ENCODE measurements at places on chromosomes 5 and 9.

DNA sequence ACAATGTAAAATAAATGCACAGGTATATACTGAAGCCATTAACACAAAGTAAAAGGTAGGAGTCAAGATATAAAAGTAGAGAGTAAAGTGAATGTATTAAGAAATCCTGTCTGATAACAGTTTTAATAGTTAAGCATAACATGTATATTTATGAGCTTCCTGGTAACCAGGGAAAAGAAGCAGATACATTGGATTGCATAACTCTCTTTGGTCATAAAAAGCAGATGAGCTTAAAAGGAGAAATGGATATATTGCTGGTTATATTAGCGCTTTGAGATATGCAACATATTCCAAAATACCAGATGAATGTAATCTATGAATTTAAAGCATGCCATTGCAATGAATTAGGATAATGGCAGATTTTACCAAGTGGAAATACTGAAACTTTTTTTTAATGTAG lies 6.2 kb upstream of the TNFSF8 start:
- DNase-seq, result no peak

- no peak for DNase-seq
Observed at GRCh38 chr5:178732281-178732680, 1.8 kb upstream of the ZNF354A start.

DNA sequence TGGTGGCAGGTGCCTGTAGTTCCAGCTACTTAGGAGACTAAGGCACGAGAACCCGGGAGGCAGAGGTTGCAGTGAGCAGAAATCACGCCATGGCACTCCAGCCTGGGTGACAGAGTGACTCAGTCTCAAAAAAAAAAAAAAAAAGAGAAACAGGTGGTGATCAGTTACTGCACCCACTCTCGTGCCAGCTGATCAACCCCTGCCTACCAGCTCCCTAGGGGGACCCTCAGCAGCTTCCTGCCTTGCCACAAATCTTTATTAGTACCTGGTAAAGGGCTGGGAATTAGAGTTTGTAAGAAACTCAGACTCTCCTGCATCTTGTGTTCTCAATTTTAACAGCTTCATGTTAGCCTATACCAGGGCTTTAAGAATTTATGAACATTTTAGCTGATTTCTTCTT lies 914.9 kb downstream of the EFNA5 start:
- DNase-seq, result no peak

GRCh38 chr9:89759572-89759971 lies 154.8 kb downstream of the GADD45G start:
- DNase-seq, result no peak

- no peak for DNase-seq
Observed at GRCh38 chr5:107655831-107656230, 14.9 kb downstream of the EFNA5 start.

DNA sequence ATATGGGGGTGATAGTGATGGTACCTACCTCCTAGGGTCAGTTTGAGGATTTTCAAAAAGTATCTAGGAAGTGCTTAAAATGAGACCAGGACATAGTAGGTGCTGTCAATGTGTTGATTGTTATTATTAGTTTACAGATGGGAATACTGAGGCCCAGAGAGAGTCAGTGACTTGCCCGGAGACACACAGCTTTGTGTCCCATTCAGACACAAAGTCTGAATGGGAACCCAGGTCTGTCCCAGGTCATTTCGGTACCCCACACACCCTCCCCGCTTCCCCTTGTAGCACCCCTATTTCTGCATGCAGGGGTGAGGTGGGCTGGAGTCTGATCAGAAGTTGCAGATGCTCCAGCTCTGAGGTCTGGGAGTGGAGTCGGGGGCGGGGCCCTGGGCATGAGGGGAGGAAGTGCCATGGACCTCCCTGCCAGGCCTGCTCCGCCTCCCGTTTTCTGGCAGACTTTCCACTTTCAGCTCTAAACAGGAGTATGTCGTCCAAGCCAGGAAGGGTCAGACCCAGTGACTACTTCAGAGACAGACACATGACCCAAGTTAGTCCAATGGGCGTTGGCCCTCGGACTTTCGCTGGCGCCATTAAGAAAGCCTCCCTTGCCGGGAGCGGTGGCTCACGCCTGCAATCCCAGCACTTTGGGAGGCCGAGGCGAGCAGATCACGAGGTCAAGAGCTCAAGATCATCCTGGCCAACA lies 3.2 kb upstream of the DBN1 start:
- DNase-seq, result no peak

DNA sequence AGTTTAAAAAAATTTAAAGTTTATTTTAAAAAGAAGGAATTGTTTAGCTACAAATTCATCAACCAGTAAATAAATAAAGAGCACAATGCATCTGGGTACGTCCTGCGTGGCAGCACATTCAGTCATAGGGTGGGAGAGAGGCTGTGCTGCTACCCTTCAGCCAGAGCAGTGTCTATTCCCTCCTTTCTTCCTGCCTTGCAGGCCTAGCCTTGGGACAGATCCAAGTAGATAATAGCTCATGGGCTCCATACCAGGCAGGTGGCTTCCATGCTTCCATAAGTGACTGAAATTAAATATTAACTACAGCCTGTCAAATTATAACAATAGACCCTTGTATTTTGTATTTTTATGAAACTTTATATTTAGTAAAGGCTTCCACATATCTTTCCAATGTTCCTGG lies 408.3 kb upstream of the RGMB start:
- no peak for DNase-seq

- DNase-seq, result no peak
Observed at GRCh38 chr5:83523929-83524328, 52.4 kb downstream of the VCAN start.

DNA sequence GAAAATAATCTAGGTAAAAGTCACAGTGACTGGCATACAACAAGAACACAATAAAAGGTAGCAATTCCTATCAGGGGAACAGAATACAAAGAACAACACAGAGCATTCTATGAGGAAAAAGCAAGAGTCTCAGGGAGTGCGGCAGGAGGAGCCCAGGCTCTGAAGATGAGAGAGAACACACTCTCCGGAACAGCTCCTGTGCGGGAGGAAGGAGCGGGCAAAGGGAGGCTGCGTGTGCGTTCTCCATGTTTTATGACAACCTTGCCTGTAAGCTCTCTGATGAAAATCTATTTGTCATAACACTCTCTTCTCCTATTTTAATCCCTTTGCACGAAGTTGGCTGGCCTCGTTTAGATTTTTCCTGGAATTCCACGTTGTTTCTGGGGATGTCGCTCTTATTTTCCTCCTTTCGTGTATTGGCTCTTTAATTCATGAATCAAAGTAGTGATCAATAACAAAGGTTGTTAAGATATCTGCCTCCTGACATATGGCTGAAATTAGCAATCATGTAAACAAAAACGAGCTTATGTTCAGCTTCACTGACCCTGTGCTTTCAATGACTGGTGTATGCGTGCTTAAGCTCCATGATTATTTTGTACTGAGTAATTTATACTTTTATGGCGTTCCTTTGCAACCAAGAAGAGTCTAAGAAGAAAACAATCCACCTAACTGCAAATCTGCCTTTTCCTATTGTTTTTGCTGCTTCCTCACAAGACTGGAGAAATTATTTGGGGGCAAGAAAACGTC lies 109.5 kb downstream of the MYO10 start:
- DNase-seq, result no peak

- DNase-seq, result no peak
Observed at GRCh38 chr9:79668956-79669355, 97.2 kb downstream of the TLE4 start.

DNA sequence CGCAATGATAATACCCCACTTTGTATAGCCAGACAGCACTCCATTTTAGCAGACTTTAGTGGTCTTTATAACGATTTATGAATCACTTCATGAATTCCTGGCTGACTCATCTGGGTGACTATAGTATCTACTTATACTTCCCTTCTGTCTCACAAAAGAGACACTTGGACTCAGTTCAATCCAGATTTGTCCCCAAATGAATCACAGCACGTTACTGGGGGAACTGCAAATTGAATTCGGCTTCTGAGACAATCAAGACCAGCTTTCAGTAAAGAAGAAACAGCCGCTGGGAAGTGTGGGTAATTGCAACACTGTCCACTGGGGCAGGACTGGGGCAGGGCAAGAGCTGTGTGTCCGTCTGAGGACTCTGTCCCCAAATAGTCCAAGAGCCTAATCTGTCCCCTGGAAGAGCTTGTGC lies 337.3 kb upstream of the RFX3 start:
- no peak for DNase-seq
